Karpas-422 (cell line): ENCODE measurements at places on chromosomes 3 and 15.

GRCh38 chr3:129305592-129306091 lies 27.0 kb downstream of the HMCES start:
- peak; percentile 81 for DNase-seq
- H3K36me3 ChIP-seq, result peaks cover 40% of the 10 kb centered on the region
- peaks cover 46% of the 10 kb centered on the region for H3K4me1 ChIP-seq
- H3K27me3 ChIP-seq, result no peaks in the 10 kb centered on the region
- H3K27ac ChIP-seq, result peak overlapping the region; percentile 90

DNA sequence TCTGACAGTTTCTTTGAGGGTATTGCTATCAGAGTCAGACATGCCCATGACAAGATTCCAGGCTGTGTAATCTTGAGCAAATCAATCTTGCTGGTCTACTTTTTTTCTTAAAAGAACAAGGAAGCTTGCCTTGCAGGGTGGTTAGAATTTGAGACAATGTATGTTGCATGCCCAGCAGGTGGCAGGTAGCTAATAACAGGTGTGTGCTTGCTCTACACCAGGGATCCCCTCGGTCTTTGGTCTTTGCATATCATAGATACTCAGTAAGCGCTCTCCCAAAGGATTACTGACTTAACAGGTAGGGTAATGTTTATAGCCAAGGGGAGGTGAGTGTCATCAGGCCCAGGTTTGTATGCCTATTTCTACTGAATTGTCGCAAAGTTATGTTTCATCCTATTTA lies 37.3 kb downstream of the CACNA1D start:
- H3K27me3 ChIP-seq, result no peaks in the 10 kb centered on the region
- H3K4me3 ChIP-seq, result no peak overlapping the region
- H3K36me3 ChIP-seq, result no peaks in the 10 kb centered on the region
- H3K4me1 ChIP-seq, result no peaks in the 10 kb centered on the region
- DNase-seq, result no peak

DNA sequence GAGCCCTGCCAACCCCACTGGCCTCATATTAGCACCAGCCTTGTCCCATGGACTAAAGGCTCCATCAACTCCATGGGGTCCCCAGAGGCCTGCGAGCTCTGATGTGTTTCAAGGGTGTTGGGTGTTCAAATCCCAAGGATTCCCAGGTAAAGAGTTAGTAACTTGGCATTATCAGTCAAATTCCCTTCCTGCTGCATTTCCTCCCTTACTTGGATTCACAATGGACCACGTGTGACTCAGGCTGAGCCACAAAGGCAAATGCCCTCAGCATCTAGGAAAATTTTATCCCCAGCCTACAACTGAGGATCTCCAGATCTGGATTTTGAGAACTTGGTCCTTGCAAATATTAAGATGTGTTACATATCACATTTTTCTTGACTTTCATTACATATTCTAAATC lies 58.8 kb downstream of the GADL1 start:
- H3K27me3 ChIP-seq, result no peaks in the 10 kb centered on the region
- no peak overlapping the region for H3K27ac ChIP-seq
- no peaks in the 10 kb centered on the region for H3K36me3 ChIP-seq
- H3K4me3 ChIP-seq, result no peak overlapping the region
- no peaks in the 10 kb centered on the region for H3K4me1 ChIP-seq

GRCh38 chr3:25855266-25855784 lies 65.4 kb downstream of the OXSM start:
- no peak for DNase-seq
- no peaks in the 10 kb centered on the region for H3K4me1 ChIP-seq
- H3K27me3 ChIP-seq, result no peaks in the 10 kb centered on the region
- no peaks in the 10 kb centered on the region for H3K36me3 ChIP-seq
- no peak overlapping the region for H3K4me3 ChIP-seq
